Anterior cingulate cortex (tissue), 58 donors: ENCODE measurements at places on chromosomes 6 and 20.

DNA sequence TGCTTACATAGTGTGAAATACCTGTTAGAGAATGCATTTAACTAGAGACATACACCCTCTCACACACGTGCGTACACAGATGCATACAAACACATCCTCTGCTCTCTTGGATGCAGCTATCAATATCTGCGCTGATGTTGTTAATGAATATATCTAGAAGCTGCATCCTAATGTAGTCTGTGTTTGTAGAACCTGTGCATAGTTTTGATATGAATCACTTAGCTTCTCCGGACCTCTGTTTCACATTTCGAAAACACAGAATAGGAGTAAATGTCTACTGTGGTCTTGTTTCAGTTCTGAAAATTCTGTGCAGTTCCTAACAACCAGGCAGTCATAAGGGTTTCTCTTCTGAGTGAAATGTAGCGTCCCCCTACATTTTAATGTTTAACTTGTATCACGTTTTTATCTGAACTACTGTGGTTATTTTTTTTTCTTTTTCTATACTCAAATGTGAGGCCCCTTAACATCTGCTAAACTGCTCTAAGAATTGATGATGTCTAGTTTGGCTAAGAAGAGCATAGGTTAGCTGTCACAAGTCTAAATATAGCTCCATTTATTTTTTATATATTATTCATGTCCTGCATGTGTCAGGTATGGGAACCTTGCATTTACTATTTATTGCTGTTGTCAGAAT lies 254.5 kb downstream of the TMEM242 start:
- no peak for DNase-seq

DNA sequence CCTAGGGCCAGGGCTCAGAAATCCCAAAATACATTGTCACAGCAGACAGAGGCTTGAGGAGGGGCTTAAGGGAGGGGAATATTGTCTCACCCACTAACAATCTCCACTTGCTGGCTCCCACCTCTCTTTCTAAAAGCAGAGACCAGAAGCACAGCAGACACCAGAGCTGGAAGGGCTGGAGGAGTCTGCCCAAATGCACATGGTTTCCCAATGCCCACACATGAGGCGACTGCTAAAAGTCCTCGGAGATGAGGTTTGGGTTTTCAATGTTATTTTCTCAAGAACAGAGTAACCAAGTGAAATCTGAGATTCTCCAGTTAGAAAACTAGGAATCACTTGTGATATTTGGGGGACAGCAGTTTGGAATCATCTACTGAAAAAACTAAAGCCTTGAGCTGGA lies 325.6 kb upstream of the JARID2 start:
- DNase-seq, result no peak

DNA sequence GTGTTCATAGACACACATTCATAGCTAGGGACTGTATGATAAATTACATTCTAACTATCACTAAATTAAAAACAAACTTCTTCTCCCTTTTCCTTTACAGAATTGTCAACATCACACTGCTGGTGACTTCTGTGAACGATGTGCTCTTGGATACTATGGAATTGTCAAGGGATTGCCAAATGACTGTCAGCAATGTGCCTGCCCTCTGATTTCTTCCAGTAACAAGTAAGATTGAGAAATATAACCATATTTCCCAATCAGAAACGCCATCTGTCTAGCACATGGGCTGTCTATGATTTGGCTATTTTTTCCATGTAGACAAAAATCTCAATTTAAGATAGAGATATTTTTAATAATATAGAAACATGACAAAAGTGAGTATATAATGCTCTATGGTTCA lies 367.7 kb downstream of the ARHGAP18 start:
- no peak for DNase-seq

DNA sequence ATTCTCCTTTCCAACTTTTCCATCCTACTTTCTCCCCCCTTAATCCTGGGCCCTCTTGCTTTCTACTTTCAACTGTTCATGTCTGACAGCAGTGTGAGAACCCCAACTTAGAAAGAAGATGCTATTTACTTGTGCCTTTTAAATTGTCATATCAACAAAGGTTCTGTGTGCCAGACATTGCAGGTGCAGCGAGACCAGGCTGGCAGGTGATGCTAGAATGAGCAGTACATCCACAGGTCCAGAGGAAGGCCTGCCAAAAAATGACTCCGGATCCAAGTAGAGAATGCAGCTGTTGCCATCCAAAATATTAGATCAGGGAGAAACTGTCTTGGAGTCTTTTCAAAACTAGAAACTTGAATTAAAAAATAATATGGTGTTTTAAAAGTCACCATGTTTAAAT lies 510.5 kb downstream of the LMBRD1 start:
- DNase-seq, result no peak

GRCh38 chr20:60233018-60233630 lies 274.9 kb downstream of the CDH26 start:
- DNase-seq, result no peak

DNA sequence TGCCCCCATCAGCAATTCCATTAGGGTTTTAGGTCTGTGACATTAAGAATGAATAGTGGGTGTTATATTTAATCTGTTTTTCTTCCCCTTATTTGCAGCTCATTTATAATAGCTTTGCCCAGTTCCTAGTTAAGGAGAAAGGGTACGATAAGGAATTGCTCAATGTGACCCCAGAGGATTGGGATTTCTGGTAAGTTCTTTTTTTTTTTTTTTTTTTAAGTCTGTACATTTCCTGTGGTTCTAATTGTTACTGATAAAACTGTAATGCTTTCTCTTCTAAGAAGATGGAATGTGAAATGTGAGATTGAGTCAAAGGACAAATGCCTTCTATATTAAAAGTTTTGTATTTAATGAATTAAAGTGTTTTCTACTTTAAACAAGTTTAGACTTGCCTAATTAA lies 5.5 kb downstream of the NT5DC1 start:
- no peak for DNase-seq

- DNase-seq, result no peak
These were observed 6.5 kb downstream of the CEP162 start for GRCh38 chr6:84220809-84221409.

GRCh38 chr20:42099101-42099500 lies 480.9 kb upstream of the CHD6 start:
- DNase-seq, result no peak

DNA sequence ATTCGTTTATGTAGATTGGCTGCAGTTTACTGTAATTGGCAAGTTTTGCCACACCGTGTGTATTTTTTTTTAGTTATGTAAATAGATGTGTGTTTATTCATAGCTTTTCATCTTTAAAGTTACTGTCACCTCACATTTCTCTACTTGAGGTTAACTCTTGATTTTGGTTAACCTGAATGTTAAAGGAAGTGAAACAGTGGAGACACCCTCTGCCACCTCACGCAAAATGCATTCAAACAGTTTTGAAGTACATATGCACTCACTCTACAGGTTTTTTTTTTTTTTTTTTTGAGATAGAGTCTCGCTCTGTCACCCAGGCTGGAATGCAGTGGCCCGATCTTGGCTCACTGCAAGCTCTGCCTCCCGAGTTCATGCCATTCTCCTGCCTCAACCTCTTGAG lies 17.7 kb downstream of the OR2A4 start:
- DNase-seq, result no peak

DNA sequence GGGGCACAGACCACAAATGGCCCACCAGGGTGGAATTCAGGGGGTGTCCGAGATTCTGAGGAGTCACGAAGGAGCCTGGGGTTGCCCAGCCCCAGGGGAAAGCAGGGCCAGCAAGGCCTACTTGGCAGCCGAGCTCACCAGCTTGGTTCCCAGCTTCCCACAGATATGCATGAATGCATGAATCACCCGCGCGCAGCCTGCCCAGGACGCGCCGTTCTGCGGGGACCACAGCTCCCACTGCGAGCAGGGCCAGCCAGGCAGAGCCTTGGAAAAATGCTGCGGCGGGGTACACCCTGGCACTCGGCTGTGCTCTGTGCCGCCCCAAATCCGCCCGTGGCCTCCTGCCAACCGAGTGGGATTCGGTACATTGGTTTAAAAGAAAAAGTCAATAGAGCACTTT lies 211.0 kb downstream of the NFATC2 start:
- no peak for DNase-seq

DNA sequence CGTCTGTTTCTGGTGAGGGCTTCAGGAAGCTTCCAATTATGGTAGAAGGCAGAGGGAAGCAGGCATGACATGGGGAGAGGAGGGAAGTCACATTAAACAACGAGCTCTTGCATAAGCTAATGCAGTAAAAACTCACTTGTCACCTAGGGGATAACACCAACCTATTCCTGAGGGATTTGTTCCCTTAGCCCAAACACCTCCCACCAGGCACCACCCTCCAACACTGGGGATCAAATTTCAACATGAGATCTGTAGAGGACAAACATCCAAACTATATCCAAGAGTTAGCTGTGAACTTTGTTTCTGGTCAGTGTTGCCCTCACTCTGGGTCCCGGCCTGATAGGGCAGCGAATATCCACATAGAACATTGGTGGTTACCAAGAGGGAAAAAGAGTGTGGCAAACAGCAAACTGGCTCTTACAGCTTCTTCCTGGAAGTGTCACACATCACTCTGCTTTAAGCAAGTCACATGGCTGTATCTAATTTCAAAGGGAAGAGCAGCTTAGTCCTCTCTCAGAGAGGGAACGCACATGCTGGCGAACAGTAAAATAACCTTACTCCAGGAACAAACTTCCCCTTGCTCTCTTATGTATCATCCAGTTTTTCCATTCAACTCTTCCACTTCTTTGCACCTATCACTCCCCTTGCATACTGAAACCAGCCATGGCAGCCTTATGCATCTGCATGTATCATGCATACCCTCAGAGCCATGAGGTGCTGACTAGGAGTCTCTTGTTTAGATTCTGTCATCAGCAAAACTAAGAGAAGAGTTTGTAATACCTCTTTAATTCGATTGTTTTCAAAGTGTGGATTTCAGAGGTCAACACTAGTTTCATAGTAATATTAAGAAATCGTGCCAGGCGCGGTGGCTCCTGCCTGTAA lies 4.8 kb upstream of the MOCS1 start:
- no peak for DNase-seq

GRCh38 chr20:63298731-63299312 lies 5.8 kb downstream of the COL20A1 start:
- DNase-seq, result no peak

DNA sequence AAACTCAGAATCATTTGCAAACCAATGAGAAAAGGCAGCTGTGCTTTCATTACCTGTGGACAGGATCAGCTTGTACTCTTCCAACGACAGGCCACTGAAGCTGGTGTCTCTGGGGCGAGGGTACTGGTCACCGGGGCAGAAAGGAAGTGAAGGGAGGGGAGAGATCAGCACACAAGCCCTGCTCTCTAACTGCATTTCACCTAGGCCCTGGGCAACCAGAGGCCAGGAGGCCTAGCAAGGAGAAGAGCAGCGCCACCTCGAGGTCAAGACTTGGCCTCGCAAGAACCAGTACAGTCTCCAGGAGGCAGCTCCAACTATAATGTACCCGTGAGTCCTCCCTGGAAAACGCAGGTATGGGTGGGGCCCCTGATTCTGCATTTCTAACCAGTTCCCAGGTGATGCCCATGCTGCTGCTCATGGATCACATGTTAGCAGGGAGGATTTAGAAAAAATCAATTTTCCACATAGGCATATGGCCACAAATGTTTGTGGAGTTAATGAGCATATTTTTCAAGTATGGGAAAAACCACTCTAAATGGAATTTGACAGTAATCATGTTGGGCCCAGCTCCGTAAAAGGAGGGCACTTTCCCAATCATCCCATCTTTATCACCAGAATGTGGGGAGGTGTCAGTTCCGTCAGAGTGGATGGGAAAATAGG lies 11.0 kb downstream of the UQCC2 start:
- no peak for DNase-seq

DNA sequence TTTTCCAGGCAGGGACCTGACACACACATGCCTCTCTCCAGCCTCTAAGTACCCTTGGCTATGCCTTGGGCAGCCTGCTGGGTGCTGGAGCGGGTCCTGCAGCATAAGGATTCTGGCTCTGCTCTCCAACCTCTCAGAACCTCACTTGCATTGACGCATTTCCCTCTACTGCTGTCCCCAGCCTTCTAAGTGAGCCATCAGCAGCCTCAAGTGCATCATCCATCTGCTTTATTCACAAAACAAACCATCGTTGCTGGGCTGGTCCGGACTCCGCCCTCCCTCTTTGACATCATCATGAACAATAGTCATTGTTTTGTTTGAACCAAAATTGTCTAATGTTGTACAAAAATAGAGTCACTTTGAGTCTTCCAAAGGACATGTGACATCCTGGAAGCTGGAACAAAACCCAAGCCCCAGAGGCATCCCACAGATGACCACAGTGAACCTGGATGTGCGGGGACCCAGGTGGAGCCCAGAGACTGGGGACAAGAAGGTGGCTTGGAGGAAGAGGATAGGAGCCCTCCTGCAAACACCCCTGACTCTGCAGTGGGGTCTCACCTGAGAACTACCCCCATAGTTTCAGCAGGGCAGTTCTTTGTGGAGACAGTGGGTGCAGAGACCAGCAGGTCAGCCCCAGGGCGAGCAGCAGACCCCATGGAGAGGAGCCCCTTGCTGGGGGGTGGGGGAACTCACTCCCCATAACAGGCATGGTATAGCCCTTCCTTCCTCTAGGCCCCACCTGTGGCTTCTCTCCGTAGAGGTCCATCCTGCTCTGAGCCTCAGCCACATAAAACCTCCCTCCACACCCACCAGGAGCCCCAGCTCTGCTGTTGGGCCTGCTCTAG lies 230.1 kb downstream of the SYNDIG1 start:
- DNase-seq, result no peak

DNA sequence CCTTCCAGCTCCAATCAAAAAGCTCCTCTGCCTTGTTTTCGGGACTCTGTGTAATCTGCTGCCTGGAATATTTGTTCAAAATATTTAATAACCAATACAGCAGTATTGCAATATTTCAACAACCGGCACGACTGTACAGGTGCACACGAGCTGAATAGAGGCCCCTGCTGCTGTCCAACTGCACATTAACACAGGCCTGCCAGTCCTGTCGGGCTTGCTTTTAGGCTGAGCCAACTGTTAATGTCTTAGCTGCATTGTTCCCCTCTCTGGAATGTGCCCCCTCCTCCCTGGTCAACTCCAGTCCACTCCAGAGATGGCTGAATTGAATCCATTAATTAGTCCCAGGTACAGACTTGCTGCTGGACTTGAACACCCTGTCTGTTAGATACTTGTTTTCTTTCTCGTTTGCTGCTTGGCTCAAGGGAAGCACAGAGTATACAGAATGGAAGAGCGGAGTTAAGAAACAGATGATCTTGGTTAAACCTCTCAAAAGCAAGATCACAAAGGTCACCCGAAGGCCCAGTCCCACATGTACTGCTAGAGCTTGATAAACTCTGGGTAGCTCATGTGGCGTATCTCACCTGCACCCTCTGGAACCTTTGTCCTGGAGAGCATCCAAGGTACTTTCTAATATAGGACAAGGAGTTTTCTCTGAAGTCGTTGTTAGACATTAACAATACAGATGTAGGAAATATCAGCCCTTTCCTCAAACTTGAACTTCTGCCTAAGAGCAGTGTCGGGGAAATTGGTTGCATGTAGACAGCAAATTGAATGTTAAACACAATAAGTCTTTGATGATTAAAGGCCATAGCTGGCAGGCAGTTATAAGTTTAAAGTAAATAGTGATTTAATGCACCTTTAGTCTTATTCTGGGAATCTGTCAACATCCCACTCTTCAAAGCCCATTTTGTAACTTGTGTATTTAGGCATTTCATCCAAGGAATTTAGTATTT lies 31.9 kb downstream of the SHLD1 start:
- DNase-seq, result no peak
